ENCODE measurements at places on chromosomes 12 and 14. TPM values are rescaled to one million over a fixed set of nuclear protein-coding genes. Genes with fewer than 3 reads are reported as not detected.

The LMNTD1 gene
- not detected for total RNA-seq

The ARHGAP9 gene
- 0.90 TPM for total RNA-seq

The METTL17 gene
- 78.7 TPM for total RNA-seq

The SIRT4 gene
- total RNA-seq: 4.6 TPM

The RPS6KL1 gene
- total RNA-seq: 0.13 TPM

The FOXG1 gene
- not detected for total RNA-seq

The LAG3 gene
- 3.8 TPM for total RNA-seq

The MYO1A gene
- total RNA-seq: 0.59 TPM

The DLK1 gene
- total RNA-seq: 1,080 TPM

The RNASE1 gene
- 13.3 TPM for total RNA-seq

The CACNA2D4 gene
- total RNA-seq: 0.09 TPM

The TAS2R7 gene
- 0.40 TPM for total RNA-seq

The CLEC2A gene
- total RNA-seq: 0.29 TPM

The IL26 gene
- not detected for total RNA-seq

Measured in mesothelial cell of epicardium (in vitro differentiated cells).